ENCODE measurements at places on chromosomes 3 and 15. TPM values are rescaled to one million over a fixed set of nuclear protein-coding genes. Genes with fewer than 3 reads are reported as not detected.

- DNase-seq, result no peak
Observed at GRCh38 chr3:178393146-178393545, 143.1 kb upstream of the KCNMB2 start.

DNA sequence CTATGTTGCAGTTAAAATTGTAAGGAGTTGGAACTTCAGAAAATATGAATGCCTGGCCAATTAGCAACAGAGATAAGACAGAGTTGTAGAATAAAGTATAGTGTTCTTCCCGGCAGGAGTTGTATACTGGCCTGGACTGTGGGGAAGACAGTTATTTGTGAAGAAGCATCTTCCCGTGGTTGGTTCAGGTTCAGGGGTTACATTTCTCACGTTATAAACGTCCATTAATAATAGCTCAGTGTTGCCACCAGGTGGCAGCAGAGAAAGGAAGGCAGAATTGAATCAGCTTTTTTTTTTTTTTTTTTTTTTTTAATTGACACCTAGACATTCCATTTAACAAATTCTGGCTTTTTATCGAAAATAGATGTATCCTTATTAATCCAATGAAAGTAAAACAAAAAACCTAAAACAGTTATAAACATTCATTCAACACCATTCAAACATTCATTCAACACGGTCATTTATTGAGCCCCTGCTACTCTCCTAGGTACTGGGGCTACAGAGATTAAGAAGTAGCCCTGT is 66.4 kb upstream of the NR2E3 start:
- DNase-seq, result peak; percentile 83

Gene PDCD7
- total RNA-seq, result 63.4 TPM

- DNase-seq, result no peak
Observed at GRCh38 chr15:73344056-73344455, 24.7 kb downstream of the HCN4 start.

Gene CP
- 0.73 TPM for total RNA-seq

DNA sequence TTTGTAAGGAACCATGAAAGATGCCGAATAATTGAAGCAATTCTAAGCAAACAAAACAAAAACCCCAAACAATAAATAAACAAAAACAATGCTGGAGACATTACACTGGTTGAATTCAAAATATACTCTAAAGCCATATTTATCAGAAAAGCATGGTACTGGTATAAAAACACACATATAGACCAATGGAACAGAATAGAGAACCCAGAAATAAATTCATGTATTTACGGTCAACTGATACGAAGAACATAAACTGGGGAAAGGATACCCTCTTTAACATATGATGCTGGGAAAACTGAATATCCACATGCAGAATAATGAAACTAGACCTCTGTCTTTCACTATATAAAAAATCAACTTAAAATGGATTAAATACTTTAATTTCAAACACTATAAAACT is 214.3 kb upstream of the PDZRN3 start:
- no peak for DNase-seq

GRCh38 chr3:125442506-125442905 is 67.4 kb upstream of the ZNF148 start:
- no peak for DNase-seq

Gene HEG1
- 31.7 TPM for total RNA-seq

Gene STRA6
- 1.5 TPM for total RNA-seq

DNA sequence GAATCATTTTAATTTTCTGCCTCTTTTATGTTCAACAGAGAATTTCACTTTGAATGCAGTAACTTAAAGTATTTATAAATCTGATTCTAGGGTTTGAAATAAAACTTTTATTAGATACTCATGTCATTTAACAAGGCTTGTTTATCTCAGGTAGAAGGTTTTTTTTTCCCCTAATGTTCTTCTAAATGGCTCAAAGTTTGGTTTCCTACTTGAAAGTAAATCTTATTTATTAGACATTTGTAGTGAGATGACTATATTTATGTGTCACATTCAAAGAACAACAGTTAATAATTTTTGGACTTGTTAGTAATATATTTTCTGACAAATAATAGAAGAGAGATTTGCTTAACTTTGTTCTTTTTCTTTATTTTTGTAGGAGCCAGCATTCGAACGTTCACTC is 63.9 kb downstream of the NEO1 start:
- DNase-seq, result no peak

Gene MESP2
- not detected for total RNA-seq

Gene NOX5
- 0.29 TPM for total RNA-seq

- DNase-seq, result no peak
Observed at GRCh38 chr3:162641317-162641716, 1144.7 kb downstream of the OTOL1 start.

Gene CD86
- total RNA-seq, result 16.9 TPM

- DNase-seq, result no peak
Observed at GRCh38 chr15:40830884-40831283, 2.4 kb upstream of the PPP1R14D start.

- DNase-seq, result no peak
Observed at GRCh38 chr3:110528305-110529121, 543.1 kb upstream of the NECTIN3 start.

Gene CYP11A1
- not detected for total RNA-seq

- no peak for DNase-seq
Observed at GRCh38 chr3:153927107-153927506, 194.1 kb upstream of the ARHGEF26 start.

GRCh38 chr3:23209747-23210487 is 6.8 kb downstream of the UBE2E2 start:
- DNase-seq, result no peak
